Epithelial cell of prostate (primary cell): ENCODE measurements at places on chromosomes 7 and 10.

GRCh38 chr7:46007194-46007593 is 86.1 kb upstream of the IGFBP3 start:
- DNase-seq: no peak

DNA sequence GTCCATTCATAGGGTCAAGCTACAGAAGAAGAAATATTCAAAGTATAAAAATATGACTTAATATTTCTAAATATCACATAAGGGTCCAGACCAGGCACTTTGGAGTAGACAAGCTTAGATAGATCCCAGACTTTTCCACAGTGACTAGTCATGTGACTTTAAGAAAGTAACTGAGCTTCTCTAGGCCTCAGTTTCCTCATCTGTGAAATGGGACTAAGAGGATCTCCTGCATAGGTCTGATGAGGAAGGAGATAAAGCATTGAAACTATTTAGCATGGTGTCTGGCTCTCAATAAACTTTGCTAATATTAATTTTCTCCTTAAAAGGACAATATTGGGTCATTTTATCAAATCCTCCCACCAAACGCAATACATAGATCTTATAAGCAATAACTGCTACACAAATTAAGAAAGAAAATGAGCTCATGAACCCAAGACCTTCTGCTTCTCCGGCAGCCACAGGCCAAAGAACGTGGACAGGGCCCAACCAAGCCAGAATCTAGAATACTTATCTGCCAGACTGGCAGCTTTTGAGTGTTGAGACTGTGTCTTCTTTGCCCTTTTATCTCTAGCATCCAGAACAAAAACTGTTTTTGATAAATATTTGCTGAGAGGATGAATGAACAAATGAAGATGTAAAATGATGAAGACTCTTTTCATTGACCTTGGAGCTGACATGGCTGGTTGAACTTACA is 1.6 kb upstream of the TARP start:
- no peak for DNase-seq

GRCh38 chr10:71740069-71740653 is 20.6 kb upstream of the C10orf105 start:
- no peak for DNase-seq

DNA sequence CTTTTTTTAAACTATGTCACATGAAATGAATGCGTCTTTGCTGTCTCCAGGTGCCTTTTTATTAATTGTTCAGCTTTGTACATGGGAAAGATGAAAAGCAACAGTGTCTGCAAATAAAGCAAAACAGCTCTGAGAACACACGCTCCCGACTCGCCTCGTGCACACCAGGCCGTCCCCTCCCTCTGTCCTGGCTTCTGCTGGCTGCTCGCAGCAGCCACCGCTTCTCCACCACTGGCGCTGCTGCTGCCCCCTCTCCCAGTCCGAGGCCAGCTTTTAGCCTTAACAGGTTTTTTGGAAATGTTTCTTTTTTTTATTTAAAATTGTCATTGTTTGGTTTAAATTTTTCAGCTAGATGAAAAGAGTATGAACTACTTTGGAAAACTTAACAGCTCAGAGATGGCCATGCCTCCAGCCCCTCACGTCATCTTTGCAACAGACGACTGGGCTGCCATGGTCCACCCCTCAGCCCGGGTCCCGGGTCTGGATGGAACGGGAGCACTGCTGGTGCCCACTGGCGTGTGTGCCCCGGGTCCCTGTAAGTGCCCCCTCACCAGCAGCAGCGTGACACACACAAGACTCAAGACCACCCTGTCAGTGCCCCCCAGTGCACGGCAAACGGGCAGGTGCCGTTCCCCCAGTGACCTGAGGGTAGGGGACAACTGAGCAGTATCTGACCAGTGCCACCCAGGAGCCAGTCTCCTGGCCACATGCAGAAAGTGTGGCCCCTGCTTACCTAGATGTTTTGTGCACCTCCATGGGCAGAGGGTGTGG is 415.6 kb upstream of the FOXK1 start:
- no peak for DNase-seq

DNA sequence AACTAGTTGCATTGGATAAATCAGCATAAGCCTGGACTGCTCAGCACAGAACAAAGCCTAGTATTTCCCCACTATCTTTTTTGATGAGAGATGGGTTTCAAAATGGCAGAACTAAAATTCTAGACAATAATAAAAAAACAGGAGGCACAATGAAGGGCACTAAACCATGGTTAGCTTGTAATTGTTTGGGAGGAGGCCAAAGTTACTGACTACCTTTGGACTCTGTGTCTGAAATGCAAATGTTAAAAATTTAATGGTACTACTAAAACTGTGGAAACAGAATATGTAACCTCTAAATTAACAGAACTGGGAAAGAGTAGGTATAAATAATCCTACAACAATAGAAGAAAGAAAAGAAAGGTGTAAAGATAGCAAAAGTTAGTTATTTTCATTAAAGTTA is 13.0 kb downstream of the ADAM12 start:
- DNase-seq: no peak

- DNase-seq: no peak
These were observed 61.4 kb downstream of the ABI1 start for GRCh38 chr10:26799342-26799741.

- no peak for DNase-seq
These were observed 9.2 kb downstream of the CPA2 start for GRCh38 chr7:130275826-130276297.

DNA sequence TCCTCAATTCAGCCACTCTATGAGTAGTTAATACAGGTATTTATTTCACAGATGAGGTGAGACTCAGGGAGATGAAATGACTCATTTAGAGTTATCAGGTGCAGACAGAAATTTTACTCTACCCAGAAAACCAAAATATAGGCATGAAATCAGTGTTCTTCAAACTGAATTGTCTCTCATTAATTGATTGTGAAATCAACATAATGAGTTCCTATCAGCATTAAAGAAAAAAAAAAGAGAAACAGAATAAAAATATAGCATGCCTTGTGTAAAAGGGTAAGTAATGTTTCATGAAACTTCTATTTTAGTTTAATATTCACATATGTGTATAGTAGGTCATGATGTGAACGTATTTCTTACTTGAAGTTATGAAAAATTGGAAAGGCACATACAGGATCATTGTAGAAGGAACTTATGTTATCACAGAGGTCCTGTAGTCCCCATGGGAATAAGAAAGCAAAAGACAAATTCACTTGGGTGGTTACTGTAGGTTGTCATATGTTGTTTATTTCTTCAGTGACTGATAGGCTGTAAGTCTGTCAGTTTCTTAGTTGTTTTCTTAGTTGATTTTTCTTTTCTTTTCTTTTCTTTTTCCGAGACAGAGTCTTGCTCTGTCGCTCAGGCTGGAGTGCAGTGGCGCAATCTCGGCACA is 47.5 kb downstream of the KAT6B start:
- DNase-seq: no peak

GRCh38 chr7:44064791-44065430 is 456 bp downstream of the PGAM2 start:
- DNase-seq: no peak

- no peak for DNase-seq
These were observed 7.8 kb upstream of the ZNF33B start for GRCh38 chr10:42646214-42646613.
